ENCODE measurements at places on chromosomes 16 and 17.
A peak's percentile ranks its signal among the peaks of the same experiment; 100 is the strongest.

DNA sequence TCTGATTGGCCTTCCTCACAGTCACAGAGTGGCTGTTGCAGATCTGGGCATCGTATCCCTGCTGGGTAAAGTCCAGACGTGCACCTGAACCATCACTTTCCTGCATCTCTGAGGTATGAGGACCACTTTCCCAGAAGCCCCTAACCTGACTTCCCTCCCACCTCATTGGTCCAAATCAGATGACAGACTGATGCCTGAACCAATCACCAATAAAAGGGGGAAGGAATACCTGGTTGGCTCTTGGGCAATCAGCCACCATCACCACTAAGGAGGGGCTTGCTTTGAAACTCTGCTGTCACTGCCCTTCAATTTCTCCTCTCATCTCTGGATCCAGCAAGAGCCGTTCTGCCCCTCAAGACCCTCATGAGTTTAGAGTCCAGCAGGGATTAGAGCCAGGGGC is 13.6 kb upstream of the WFDC1 start:
- DNase-seq = no peak

- DNase-seq = no peak
Measured at GRCh38 chr16:84868829-84869472, 49.2 kb downstream of the CRISPLD2 start.

DNA sequence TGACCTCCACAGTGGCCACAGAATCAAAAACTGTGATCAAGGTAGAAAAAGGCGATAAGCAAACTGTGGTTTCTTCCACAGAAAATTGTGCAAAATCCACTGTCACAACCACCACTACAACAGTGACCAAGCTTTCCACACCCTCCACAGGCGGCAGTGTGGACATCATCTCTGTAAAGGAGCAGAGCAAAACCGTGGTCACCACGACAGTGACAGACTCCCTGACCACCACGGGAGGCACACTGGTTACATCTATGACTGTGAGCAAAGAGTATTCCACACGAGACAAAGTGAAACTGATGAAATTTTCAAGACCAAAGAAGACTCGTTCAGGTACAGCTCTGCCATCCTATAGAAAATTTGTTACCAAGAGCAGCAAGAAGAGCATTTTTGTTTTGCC is 83.6 kb downstream of the C17orf58 start:
- DNase-seq = no peak

DNA sequence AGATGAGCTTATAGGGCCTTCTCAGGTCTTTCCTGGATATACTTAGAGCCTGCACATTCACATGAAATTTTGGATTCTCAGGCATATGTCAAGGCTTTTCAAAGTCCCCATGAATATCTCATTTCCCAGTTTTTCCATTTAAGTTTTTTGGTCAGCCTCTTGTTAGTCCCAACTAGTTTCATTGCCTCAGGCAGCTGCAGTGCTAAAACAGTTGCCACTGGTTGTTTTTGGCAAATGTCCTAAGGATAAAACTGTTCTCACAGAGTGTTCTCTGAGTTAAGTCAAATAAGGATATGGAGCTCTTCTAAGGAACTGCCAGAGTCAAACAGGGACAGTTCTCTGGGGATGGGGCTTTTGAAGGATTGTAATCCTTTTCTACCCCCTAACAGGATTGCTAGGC is 39.9 kb upstream of the ABCC11 start:
- no peak for DNase-seq

- no peak for DNase-seq
Measured at GRCh38 chr16:14309906-14310305, 238.8 kb downstream of the MRTFB start.

- DNase-seq = no peak
Measured at GRCh38 chr17:69779378-69780214, 295.4 kb upstream of the KCNJ16 start.

- no peak for DNase-seq
Measured at GRCh38 chr16:47037396-47037745, 63.9 kb upstream of the DNAJA2 start.

GRCh38 chr16:55488306-55488705 is 9.3 kb downstream of the MMP2 start:
- no peak for DNase-seq

- DNase-seq = no peak
Measured at GRCh38 chr17:68565661-68566441, 35.3 kb downstream of the FAM20A start.

- DNase-seq = peak; percentile 83
Measured at GRCh38 chr17:27244491-27245223, 49.3 kb upstream of the WSB1 start.

DNA sequence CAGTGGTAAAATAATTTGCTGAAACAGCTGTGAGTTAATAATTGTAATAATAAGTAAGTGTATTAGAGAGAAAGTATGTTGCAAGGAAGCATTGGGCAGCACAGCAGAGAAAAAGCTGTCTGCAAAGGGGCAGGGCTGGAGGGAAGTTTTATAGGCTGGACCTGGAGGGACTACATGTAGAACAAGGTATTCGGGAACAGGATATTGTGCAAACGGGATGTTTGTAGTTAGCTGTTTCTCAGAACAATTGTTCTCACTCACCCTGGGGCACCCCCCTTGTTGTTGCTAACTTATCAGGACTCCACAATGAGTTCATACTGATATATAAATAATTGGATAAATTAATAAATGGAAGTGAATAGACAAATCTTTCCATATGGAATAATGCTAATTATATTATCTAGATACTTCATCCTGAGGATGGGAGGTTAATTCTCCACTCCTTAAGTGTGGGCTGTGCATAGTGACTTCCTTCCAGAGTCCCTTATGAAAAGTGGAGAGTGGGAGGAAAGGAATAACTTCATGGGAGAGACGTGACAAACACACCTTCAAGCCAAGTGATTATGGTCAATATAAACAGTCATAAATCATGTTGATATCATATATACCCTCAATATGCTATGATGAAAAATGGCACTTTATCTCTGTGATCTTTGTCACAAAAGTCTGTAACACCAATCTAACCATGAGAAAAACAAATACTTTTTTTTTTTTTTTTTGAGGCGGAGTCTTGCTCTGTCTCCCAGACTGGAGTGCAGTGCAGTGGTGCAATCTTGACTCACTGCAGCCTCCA is 85.4 kb downstream of the PPM1E start:
- no peak for DNase-seq

DNA sequence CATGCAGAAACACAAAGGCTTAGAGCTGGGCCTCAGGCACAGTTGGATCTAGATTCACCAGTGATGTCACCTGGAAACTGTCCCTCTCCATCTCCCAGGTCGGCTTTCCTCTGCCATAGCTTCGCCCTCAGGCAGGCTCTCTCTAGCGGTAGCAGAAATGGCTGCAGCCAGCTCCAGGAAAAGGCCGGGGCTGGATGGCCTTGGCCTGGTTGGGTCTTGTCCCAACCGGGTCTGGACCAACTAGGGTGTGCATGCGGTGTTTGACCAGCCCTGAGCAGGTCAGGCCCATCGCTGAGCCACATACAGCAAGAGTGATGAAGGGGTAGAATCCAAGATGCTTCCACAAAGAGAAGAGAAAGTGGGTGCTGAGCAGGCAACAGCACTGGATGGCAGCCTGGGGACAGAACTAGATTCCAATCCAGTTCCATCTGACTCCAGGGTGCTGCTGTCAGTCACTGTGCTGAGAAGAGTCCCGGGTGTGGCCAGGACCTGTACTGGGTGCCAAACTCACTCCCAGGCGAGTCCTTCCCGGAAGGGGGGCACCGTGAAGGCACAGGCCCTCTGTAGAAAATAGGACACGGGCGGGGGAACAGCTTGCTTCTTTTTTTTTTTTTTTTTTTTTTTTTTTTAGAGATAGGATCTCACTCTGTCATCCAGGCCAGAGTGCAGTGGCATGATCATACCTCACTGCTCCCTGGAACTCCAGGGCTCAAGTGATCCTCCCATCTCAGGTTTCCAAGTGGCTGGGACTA is 51.8 kb downstream of the SOCS3 start:
- no peak for DNase-seq

DNA sequence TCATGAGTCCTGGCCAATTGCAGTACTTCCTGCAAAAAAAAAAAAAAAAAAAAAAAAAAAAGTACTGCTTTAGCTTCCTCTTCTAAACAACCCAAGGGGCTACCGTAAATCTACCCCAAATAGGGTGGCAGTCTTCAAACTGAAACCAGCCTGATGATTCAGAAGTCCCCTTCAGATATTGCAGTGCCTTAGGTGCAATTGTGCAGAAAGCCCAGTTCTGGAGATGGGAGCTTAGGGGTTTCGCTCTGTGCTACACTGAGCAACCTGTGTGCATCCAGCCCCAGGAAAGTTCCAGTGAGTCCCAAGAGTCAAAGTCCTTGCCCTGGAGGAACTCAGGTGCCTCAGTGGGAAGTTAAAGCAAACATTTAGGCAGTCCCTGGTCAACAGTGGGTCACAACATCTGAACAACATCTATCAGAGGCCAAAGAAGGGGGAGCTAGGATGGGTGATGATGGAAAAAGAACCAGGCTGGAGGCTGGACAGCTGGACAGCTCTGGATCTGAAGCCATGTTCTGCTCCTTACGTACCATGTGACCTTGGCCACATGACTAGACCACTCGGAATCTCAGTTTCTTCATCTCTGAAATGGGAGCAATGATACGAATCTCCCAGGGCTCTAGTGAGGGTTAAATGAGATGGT is 6.7 kb upstream of the CIITA start:
- DNase-seq = no peak

GRCh38 chr17:57577751-57578607 is 167.1 kb downstream of the CCDC182 start:
- peak; percentile 38 for DNase-seq

DNA sequence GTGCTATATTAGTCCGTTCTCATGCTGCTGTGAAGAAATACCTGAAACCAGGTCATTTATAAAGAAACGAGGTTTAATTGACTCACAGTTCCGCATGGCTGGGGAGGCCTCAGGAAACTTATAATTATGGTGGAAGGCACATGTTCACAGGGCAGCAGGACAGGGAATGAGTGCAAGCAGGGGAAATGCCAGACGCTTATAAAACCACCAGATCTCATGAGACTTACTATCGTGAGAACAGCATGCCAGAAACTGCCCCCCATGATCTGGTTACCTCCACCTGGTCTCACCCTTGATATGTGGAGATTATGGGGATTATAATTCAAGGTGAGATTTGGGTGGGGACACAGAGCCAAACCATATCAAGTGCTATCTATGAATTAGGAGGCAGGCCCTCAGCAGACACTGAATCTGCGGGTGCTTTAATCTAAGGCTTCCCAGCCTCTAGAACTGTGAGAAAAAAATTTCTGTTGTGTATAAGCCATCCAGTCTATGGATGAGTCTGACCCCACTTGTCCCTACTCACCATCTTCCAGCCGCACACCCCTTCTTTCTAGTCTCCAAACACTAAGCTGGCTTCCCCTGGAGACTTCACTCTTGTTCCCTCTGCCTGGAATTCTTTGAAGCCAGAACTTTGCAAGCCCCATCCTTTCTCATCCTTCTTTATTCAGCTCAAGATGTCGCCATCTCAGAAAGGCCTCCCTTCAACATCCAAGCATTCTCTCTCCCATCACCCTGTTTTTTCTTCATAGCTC is 772 bp upstream of the NUP93 start:
- DNase-seq = no peak

- DNase-seq = peak; percentile 80
Measured at GRCh38 chr16:73172241-73172972, 124.5 kb upstream of the ZFHX3 start.

- DNase-seq = no peak
Measured at GRCh38 chr16:51638339-51639135, 487.5 kb upstream of the SALL1 start.

DNA sequence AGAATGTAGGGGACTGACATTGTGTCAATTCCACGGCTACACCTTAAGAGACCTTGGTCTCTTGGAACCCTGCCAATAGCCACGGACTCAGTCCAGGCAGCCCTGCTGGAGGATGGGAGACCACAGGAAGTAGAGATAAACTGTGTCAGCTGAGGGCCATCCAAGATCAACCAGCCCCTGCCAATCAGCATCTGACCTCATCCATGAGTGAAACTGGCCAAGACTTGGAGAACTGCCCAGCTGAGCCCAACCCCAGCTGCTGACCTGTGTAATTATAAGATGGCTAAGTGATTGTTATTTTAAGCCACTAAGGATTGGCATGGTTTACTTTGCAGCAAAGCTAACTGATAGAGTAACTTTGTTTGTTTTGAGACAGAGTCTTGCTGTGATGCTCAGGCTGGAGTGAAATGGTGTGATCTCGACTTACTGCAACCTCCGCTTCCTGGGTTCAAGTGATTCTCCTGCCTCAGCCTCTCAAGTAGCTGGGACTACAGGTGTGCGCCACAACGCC is 13.3 kb upstream of the YWHAE start:
- DNase-seq = peak; percentile 92

GRCh38 chr17:33464669-33465280 is 171.7 kb upstream of the ASIC2 start:
- DNase-seq = no peak

DNA sequence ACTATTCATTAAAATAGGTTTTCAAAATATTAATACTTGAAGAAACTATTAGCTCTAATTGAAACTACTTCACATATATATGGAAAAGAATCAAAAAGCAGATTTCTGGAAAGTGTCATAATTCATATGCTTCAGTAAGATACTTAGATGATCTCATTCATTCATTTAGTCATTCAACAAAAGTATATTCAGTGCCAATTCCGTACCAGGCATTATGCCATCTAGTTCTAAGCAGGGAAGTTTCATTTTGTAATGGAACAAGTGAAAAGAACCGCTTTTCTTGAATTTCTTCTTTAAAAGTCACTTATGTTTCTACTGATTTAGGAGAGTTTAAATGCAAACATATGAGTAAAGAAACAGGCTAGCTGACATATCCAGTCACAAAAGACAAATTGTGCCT is 118.3 kb upstream of the FAM20A start:
- DNase-seq = no peak

DNA sequence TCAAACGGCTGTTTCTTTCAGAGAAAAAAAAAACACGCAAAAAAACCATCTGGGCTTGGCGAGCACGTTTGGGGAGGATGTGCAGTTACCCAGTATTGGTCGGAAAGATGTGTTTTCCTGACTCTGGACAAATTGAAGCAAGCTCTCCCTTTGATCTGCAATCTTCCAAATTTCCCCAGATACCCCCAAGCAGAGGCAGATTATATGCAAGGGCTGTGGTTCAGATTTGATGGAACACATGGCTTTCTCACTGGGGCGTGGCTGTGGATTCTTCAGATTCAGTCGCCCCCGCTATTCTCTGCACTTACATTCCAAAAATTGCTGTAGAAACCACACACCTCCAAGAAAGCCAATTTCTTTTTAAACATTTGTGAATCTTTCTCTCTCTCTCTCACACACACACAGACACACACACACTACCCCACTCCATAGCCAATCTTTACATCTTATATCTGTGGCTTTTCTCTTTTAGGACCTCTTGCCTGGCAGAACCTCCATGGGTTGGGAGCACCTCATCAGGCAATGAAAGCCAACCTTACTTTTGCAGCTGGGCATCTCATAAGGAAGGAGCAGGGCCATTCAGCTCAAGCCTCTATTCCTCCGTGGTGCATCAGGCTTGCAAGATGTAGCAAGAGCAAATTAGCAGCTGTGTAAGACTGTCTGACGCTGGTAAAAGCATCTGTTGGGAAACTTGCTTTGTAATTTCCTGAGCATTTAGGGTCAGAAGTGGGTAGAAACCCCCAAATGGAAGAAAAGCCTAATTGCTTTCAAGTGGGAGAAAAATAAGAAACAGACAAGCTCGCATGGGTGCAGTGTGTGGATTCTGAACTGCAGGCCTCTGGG is 103.9 kb upstream of the FAM20A start:
- no peak for DNase-seq
